ENCODE measurements at places on chromosomes 16 and 17.

DNA sequence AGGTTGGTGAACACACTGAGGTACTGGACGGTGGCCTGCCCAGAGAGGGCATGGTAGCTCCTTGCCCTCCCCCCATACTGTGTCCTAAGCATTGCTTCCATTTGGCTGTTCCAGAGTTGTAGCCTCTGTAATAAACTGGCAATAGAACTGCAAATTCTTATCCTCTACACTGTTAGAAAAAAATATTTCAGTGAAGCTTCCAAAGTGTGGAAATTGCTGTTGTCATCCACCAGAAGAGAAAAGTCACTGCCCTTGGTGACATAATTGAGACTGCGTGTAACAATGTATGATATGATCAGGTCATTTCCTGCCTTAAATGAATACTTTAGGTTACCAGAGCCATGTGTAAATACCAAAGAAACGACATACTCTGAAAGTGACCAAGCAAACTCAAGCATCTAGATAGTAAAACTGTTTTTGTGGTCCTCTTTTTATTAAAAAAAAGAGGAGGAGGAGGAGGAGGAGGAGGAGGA, 65.9 kb downstream of the CEP95 start:
- H3K27ac ChIP-seq = peak overlapping the region; percentile 57
- H3K27me3 ChIP-seq = no peaks in the 10 kb centered on the region
- peaks cover 6% of the 10 kb centered on the region for H3K4me1 ChIP-seq

- no peak overlapping the region for H3K4me3 ChIP-seq
- H3K4me1 ChIP-seq = no peaks in the 10 kb centered on the region
- no peaks in the 10 kb centered on the region for H3K36me3 ChIP-seq
- no peaks in the 10 kb centered on the region for H3K27me3 ChIP-seq
These were observed 427.5 kb downstream of the UTP18 start for GRCh38 chr17:51687887-51688286.

GRCh38 chr16:48405907-48406306, 20.7 kb upstream of the SIAH1 start:
- no peak for DNase-seq
- H3K27ac ChIP-seq = no peak overlapping the region
- no peaks in the 10 kb centered on the region for H3K36me3 ChIP-seq
- peaks cover 4% of the 10 kb centered on the region for H3K4me1 ChIP-seq
- H3K4me3 ChIP-seq = no peak overlapping the region

- H3K27ac ChIP-seq = no peak overlapping the region
- no peaks in the 10 kb centered on the region for H3K4me1 ChIP-seq
- no peaks in the 10 kb centered on the region for H3K27me3 ChIP-seq
- peak; percentile 69 for DNase-seq
- no peaks in the 10 kb centered on the region for H3K36me3 ChIP-seq
- H3K4me3 ChIP-seq = no peak overlapping the region
These were observed 15.0 kb upstream of the SCIMP start for GRCh38 chr17:5249615-5250014.

GRCh38 chr17:27376637-27377547, 79.4 kb upstream of the KSR1 start:
- H3K4me1 ChIP-seq = peaks cover 13% of the 10 kb centered on the region
- no peak overlapping the region for H3K27ac ChIP-seq
- H3K4me3 ChIP-seq = no peak overlapping the region
- no peak for DNase-seq
- H3K27me3 ChIP-seq = no peaks in the 10 kb centered on the region

GRCh38 chr17:44777394-44778348, 18.9 kb downstream of the ADAM11 start:
- H3K27ac ChIP-seq = no peak overlapping the region
- H3K4me1 ChIP-seq = peaks cover 36% of the 10 kb centered on the region
- H3K4me3 ChIP-seq = no peak overlapping the region
- no peaks in the 10 kb centered on the region for H3K36me3 ChIP-seq
- no peak for DNase-seq
- H3K27me3 ChIP-seq = no peaks in the 10 kb centered on the region

DNA sequence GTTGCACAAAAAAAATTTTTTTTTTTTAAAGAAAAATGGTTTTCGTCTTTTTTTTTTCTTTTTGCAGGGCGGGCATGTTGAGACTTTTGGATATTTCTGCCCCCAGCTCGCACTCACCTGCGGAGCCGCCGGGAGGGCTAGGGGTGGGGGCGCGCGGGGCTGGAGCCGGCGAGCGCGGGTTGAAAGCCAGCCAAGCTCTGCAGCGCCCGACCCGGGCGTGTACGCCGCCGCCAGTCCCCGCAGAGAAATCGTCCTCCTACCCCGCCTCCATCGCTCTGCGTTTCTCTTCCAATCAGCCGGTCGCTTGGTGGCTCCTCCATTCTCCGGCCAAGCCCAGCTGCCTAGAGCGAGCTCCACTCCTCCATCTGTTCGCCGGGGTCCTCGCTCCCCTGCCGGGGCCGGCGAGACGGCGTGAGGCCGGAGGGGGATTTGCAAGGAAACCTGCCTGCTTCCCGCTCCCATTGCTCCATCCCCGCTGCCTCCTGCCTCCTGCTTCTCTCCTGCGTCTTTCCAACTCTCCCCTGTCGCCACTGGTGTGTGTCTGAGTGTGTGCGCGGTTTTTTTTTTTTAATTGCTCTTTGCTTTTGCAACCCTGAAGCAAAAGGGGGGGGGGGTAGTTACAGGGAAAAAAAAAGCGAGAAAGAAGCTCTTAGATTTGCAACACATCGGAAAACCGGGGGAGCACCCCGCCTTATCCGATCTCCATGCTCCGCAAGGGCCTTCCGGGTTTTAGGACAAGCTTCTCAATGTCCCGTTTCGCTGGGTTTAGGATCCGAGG, 1.8 kb upstream of the UBTF start:
- peak overlapping the region; percentile 97 for H3K27ac ChIP-seq
- H3K4me1 ChIP-seq = peaks cover 47% of the 10 kb centered on the region
- peak; percentile 83 for DNase-seq
- H3K4me3 ChIP-seq = peak overlapping the region; percentile 80
- H3K27me3 ChIP-seq = no peaks in the 10 kb centered on the region

- H3K27me3 ChIP-seq = peaks cover 31% of the 10 kb centered on the region
- no peak overlapping the region for H3K4me3 ChIP-seq
- DNase-seq = no peak
- H3K4me1 ChIP-seq = no peaks in the 10 kb centered on the region
These were observed 28.7 kb downstream of the SLC13A5 start for GRCh38 chr17:6684460-6684783.

GRCh38 chr16:60077861-60078260, 1343.7 kb upstream of the GOT2 start:
- no peaks in the 10 kb centered on the region for H3K36me3 ChIP-seq
- H3K27me3 ChIP-seq = no peaks in the 10 kb centered on the region
- DNase-seq = no peak

- no peaks in the 10 kb centered on the region for H3K4me1 ChIP-seq
- DNase-seq = no peak
- H3K4me3 ChIP-seq = no peak overlapping the region
- no peaks in the 10 kb centered on the region for H3K36me3 ChIP-seq
- H3K27ac ChIP-seq = no peak overlapping the region
These were observed 203.6 kb downstream of the HS3ST4 start for GRCh38 chr16:25895380-25895779.

DNA sequence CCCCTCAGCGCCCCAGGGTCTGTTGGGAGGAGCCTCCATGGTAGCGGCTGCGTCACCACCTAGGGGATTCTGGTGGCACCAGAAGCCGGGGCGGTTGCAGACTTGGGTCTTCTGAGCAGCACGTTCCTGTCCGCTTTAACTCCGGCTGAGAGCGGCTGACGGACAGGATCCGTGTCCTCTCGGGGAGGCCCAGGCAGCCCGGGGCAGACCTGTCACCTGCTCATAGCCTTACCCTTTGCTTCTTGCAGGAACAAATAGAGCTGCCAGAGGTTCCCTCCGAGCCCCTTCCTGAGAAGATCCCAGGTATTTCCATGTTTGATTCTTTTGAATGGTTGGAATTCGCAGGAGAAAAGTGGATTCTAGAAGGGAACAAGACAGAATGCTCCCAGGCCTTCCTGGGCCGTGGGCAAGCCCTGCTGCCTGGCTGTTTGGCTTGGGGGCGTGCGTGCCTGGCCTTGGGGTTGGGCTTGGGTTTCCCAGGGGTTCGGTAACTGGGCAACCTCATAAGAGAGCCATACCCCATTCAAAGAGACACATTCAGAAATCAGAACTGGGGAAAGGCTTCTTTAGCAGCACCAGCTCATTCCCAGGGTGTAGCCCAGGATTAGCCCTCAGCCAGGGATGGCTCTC, 6.6 kb downstream of the CHMP6 start:
- H3K4me1 ChIP-seq = peaks cover 5% of the 10 kb centered on the region
- peaks cover 3% of the 10 kb centered on the region for H3K36me3 ChIP-seq
- DNase-seq = no peak
- no peak overlapping the region for H3K27ac ChIP-seq

- no peak overlapping the region for H3K4me3 ChIP-seq
- DNase-seq = no peak
- H3K36me3 ChIP-seq = peaks cover 74% of the 10 kb centered on the region
- H3K4me1 ChIP-seq = no peaks in the 10 kb centered on the region
These were observed 9.1 kb downstream of the NLE1 start for GRCh38 chr17:35132816-35133550.

GRCh38 chr17:59396134-59396826, 64.8 kb downstream of the YPEL2 start:
- DNase-seq = no peak
- H3K4me1 ChIP-seq = no peaks in the 10 kb centered on the region
- no peaks in the 10 kb centered on the region for H3K27me3 ChIP-seq
- peaks cover 51% of the 10 kb centered on the region for H3K36me3 ChIP-seq
- H3K4me3 ChIP-seq = no peak overlapping the region

- H3K27ac ChIP-seq = no peak overlapping the region
- H3K4me3 ChIP-seq = no peak overlapping the region
- peaks cover 31% of the 10 kb centered on the region for H3K4me1 ChIP-seq
- no peaks in the 10 kb centered on the region for H3K27me3 ChIP-seq
- no peaks in the 10 kb centered on the region for H3K36me3 ChIP-seq
These were observed 87.0 kb upstream of the LGALS9 start for GRCh38 chr17:27543958-27544349.

- no peak overlapping the region for H3K27ac ChIP-seq
- no peaks in the 10 kb centered on the region for H3K36me3 ChIP-seq
- no peak for DNase-seq
- H3K27me3 ChIP-seq = peaks cover 41% of the 10 kb centered on the region
- H3K4me3 ChIP-seq = no peak overlapping the region
These were observed 4.0 kb upstream of the CDH11 start for GRCh38 chr16:65125871-65126270.

- H3K36me3 ChIP-seq = peaks cover 46% of the 10 kb centered on the region
- no peak overlapping the region for H3K27ac ChIP-seq
- H3K4me1 ChIP-seq = peaks cover 9% of the 10 kb centered on the region
- H3K4me3 ChIP-seq = peak overlapping the region; percentile 70
These were observed 1.0 kb downstream of the TELO2 start for GRCh38 chr16:1494129-1494640.

GRCh38 chr16:11852092-11852809, 909 bp upstream of the RSL1D1 start:
- DNase-seq = no peak
- H3K27ac ChIP-seq = peak overlapping the region; percentile 83
- no peaks in the 10 kb centered on the region for H3K27me3 ChIP-seq

DNA sequence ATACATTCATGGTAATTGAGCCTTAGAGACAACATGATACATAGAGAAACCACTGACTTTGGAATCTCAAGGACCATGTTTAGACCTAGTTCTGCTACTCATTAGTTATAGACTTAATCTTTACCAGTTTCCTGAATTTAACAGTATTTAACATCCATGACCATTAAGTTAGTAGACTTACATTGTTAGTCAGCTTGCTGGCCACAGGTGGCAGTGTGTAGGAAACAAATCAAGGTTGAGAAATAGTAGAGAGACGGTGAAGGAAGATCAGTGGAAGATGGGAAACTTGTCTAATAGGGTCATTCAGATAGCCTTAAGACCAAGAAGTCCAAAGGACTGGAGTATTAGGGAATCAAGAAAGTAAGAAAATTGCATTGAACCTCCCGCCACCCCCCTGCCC, 31.0 kb downstream of the OMG start:
- no peak overlapping the region for H3K27ac ChIP-seq
- no peak overlapping the region for H3K4me3 ChIP-seq
- DNase-seq = no peak
- peaks cover 8% of the 10 kb centered on the region for H3K4me1 ChIP-seq
- H3K27me3 ChIP-seq = no peaks in the 10 kb centered on the region

DNA sequence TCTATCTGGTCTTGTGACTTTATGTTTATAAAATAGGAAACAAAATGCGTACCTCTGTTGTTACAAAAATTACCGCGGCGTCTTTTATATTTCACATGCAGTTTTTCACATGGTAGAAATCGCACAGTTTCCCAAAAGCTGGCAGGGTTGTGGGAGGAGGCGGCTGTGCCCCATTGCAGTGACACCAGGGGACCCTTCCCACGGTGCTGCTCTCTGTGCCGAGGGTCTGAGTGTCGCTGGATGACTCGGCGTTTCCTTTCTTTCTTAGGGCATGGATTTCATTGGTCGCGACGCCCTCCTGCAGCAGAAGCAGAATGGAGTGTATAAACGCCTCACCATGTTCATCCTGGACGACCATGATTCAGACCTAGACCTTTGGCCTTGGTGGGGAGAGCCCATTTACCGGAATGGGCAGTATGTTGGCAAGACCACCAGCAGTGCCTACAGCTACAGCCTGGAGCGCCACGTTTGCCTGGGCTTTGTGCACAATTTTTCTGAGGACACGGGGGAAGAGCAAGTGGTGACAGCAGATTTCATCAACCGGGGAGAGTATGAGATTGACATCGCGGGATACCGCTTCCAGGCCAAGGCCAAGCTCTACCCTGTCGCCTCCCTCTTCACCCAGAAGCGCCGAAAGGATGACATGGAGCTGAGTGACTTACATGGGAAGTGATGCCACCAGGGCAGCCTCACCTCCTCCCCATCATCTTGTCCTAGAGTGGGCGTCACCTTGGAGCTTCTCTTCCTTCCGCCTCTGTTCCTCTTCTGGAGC, 17.2 kb upstream of the CLEC18C start:
- no peak for DNase-seq
- H3K4me3 ChIP-seq = no peak overlapping the region
- H3K36me3 ChIP-seq = no peaks in the 10 kb centered on the region
- H3K27ac ChIP-seq = no peak overlapping the region

DNA sequence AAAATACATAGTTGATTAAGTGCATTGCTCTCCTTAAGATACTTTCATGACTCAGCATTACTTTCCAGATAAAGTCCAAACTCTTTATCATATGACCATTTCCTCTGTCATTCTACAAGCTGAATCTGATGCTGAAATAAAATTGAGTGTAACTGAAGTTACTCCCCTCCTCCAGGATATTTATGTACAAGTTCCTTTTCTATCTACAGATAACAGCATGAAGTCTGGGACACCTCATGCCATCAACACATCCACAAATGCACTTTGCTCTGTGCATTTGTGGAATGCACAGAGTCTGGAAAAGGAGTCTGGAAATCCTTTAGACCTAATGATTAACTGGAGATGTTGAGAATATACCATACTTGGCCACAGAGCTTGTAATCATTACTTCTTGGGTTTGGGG, 60.5 kb downstream of the ACSM2B start:
- no peaks in the 10 kb centered on the region for H3K4me1 ChIP-seq
- H3K27me3 ChIP-seq = no peaks in the 10 kb centered on the region
- DNase-seq = no peak
- no peak overlapping the region for H3K27ac ChIP-seq
- no peaks in the 10 kb centered on the region for H3K36me3 ChIP-seq
